Cerebellar nuclear complex (tissue), 1 donor: ENCODE measurements at places on chromosomes 2 and 18.

DNA sequence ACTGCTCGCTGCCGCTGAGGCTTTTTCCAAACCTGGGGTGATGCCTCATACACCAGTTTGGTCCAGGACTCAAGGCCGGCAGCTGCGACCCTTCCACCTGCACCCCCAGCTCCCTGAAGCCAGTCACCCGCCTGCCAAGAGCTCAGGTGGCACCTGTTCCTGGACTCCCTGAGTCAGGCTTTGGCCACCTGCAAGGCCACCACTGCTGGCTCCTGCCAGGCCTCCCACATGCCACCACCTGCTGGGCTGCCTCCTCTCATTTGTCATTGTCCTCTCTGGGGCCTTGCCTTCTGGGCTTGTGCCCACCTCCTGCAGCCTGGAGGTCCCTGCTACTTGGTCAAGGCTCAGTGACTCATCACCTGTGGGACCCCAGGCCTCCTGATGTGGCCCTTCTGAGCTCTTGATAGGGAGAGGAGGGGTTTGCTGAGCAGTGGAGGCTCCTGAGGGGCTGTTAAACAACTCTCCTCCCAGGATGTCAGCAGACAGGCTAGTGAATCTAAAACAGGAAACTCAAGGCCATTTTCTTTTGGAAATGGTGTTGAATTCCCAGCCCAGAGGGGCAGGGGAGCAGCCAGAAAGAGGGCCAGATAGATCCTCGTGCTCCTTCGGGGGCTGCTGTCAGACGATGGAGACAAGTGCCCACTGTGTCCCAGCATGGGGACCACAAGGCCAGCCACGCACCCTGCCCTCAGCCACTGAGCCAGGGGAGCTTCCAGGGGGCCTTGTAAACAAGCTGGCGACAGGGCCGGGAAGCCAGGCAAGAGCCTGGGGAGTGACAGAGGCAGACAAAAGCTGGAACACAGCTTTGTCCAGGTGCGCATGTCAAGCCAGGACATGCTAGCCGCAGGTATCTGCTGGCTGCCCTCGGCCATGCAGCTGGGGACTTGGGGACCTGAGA lies 416.8 kb downstream of the LRATD1 start:
- DNase-seq: no peak

- DNase-seq: no peak
Measured at GRCh38 chr2:60628615-60629304, 75.3 kb upstream of the BCL11A start.

DNA sequence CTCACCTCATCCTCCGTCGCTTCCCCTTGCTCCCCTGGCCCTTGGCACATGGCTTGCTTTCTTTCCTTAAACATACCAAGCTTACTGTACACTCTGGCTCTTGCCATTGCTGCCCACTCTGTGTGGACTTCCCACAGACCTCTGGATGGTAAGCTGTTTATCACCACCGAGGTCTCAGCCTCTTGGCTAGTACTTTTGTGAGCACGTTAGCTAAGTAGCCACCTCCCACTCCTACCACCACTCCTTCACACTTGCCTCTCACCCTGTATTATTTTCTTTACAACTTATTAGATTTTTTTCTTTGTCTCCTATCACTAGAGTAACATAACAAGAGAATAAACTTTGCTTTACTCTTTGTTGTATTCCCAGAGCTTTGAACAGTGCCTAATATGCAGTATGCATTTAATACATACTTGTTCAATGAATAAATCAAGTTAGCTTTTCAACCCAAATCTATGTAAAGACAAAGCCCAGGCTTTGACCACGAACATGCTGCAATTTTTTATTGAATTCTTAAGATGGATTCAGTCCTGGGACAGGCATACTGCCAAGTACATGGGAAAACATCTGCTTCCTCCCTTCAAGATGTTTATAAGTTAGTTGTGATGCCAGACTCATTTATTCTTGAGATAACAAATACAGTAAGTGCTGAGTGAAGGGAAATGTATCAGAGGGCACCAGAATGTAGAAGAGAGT lies 25.0 kb upstream of the MSGN1 start:
- no peak for DNase-seq

DNA sequence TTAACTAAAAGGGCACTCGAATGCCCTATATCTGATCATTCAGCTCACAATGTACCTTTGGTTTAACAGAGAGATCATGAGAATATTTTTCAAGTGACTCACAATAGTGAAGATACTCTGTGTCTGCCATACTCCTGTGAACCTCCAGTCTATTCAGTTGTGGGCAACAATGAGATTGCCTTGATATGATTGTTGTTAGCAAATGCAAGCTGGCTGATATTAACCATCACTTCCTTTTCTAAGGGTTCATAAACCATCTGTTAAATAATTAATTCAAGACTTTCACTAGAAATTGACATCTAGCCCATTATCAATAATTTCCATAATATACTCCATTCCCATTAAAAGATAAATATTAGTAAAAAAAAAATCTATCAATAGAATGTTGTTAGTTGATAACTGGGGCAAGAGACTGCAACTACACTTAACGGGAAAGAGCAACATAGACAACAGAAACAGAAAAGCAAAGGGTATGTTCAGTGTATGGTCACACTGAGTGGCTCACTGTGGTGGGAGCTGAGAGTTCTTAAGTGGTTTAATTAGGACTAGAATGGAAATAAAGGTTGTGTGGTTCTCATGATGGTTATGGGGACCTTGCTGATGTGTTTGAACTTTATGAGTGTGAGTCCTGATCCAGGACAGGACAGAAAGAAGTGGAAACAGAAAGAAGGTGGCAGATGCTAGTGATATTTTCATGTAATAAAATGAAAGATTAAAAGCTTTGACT lies 11.9 kb downstream of the IL18RAP start:
- DNase-seq: no peak

- no peak for DNase-seq
Measured at GRCh38 chr2:168736649-168737445, 65.6 kb upstream of the NOSTRIN start.

GRCh38 chr2:74984947-74985637 lies 26.6 kb downstream of the POLE4 start:
- no peak for DNase-seq

GRCh38 chr2:181356526-181357130 lies 100.6 kb upstream of the ITGA4 start:
- no peak for DNase-seq

DNA sequence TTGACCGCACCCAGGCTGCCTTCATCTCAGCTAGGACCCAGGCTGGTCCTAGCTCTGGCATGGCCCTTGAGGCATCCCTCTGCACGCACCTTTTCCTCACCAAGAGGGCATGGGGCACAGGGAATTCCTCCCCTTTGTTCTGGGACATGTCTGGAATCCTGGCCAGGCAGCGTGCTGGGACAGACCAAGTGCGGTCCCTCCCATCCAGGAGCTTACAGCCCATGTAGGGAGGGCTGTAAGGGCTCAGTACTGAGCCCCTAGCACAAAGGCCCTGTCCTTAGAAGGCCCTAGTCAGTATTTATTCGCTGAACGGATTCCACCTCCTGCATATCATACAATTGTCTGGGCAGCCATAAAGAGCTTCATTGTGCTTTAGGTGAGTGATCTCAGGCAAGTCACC lies 3.0 kb downstream of the TMEM37 start:
- no peak for DNase-seq

DNA sequence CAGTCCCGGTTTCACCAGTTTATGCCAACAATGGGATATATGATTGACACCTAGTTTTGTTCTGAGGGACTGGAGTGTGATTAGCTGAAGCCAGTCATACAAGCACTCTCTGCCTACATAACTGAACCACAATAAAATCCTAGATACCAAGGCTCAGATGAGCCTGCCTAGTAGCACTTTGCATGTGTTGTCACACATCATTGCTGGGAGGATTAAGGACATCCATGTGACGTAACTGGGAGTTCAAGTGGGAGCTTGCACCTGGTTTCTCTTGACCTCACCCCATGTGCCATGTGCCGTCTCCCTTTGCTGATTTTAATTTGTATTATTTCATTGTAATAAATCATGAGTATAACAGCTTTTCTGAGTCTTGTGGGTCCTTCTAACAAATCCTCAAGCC lies 90.3 kb downstream of the TMEM163 start:
- no peak for DNase-seq

DNA sequence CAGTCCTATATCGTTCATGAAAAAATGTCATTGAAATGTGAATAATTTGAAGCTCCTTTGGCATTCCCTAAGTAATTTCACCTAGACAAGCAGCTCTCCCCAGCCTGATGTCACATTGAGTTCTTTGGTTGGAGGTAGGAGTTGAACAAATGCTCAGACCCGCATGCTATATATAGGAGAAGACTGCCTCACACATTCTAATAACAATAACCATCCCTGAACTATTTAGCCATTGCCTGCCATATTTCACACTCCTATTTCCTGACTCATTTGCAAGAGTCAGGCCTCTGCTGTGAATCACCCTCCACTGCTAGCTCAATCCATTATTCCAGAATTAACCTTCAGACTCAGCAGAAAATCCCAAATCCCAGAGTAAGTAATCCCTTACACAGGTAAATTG lies 256.6 kb upstream of the ACVR2A start:
- no peak for DNase-seq

- DNase-seq: no peak
Measured at GRCh38 chr2:212269005-212269404, 269.6 kb downstream of the ERBB4 start.

GRCh38 chr2:241309684-241310117 lies 5.8 kb downstream of the HDLBP start:
- no peak for DNase-seq

GRCh38 chr2:120832296-120833070 lies 96.8 kb downstream of the GLI2 start:
- DNase-seq: no peak

GRCh38 chr2:38959938-38960608 lies 70.4 kb downstream of the ARHGEF33 start:
- no peak for DNase-seq

- DNase-seq: no peak
Measured at GRCh38 chr2:200466425-200467418, 43.1 kb downstream of the KCTD18 start.

DNA sequence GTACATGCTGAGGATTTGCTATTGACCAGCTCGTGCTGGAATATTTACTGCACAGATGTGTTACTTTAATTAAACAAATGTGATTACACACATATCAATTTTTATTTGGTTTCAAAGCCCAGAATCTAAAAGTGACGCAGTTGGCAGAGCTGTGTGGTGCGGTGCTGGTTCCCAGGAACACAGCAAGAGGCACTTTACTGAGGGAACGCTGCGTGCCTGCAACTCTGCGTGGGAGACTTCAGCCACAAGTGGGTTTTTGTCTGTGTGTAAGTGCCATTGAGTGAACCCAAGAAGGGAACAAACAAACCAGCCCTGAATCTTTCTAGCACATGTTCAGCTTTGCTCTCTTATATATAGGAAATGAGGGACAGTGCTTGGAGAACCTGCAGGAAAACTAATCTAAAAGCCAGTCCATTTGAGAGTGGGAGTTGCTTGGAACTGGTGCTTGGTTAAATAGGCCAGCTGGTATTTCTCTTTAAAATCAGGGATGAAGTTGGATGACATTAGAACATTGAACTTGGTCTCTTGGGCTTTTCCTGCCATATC lies 196.6 kb upstream of the CELF4 start:
- DNase-seq: no peak

DNA sequence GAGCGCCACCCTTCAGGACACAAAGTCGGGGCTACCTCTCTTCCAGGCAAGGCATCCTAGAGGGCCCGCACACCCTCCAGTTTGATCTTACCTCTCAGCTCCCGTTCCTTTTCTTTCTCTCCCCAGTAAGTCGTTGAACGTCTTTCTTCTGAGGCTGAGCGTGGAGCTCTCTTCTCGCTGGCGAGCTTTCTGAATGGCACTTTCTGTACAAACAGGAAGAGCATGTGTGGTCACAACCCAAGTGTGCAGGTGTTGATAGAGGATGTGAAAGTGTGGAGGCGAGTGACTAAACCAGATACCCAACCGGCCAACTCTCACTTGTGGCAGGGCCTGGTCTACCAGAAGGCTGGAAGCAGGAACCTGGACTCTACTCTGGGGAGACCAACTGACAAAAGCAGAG lies at the start of gene AFF3:
AFF3 (minus strand) TSS at position 198 of the 400 bp plus-strand sequence. CDS start 38,136 bp downstream, outside the sequence.
- DNase-seq: no peak

GRCh38 chr18:24826605-24827004 lies 366.2 kb downstream of the HRH4 start:
- DNase-seq: no peak

DNA sequence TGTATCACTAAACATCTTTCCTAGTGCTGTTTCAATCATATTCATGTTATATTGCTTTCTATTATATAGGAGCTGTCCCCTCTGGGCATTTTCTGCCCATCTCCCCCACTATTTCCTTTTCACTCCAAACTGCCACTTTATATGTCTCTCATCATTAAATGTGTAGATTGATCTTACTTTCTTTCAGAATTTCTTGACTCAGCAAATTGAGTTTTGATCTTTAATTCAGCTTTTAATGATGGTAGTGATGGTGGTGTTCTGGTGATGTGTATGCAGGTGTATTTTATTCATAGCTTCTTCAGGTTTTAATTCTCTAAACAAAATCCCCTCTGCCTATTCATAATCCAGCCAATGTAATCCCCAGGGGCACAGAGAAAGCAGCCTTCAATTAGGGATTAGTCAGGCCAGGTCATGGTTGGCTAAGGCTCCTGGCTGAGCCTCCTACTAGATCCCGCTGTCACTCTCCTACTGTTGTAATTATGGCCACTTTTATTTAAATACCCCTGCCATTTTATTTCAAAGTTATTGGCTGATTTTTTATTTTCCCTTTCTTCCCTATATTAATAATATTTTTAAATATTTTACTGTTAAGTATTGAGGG lies 325.4 kb downstream of the SPAG16 start:
- DNase-seq: no peak

- no peak for DNase-seq
Measured at GRCh38 chr2:3244486-3244885, 133.1 kb downstream of the EIPR1 start.

GRCh38 chr2:240960971-240961876 lies 37.2 kb upstream of the SNED1 start:
- no peak for DNase-seq

DNA sequence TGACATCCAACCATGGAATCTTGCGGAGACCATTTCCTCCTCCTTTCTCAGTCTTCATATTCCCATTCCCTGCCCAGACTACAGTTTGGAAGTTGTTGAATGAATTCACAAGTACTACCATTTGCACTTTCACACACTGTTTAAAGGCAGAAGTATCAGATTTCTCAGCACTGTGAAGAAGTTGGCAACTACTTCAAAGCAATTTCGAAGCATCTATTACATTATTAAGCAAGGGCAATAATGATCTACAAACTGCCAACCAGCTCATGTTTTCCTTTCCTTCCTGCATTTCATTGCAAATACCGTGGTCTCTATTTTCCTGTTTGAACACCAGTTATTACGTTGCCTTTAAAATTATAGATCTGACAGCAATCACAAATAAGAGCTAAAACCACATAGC lies 105.5 kb downstream of the IRS1 start:
- DNase-seq: no peak

DNA sequence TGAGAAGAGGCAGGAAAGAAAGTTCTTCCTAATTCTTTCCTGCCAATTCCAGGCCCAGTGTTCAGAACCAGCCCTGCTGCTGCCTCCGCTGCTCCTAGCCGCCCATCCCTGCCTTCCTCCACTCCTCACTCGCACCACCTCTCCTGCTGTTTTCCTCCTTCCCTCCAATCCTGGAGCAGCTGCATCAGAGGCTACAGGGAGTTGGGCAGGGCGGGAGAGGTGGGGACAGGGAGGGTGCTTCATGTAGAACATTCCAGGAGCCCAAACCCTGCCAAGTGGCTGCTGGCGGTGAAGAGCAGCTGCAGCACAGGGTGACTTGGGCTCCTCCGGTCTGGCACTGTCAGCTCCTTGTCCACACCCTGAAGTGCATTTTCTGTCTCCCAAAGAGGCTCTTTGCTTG lies 176.3 kb downstream of the TNS1 start:
- DNase-seq: no peak
